ENCODE measurements at places on chromosomes 12 and 14.

DNA sequence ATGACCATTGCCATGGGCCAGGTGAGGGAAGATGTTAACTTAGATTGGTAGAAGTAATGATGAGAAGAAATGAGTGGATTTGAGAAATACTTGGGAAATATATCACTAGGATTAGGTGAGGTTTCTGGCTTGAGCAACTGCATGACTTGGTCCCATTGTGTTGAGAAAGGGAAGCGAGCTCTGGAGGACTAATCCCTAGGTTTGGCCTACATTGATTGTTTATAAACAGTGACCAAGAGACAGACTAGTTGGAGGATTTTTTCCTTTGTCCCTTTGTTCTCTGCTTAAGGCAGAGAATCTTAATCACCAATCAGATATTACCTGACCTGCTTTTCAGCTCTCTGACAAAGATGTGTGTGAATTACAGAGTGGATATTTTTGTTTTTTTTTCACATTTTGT lies 100.5 kb downstream of the AEBP2 start:
- DNase-seq = no peak

- DNase-seq = no peak
These were observed 6.9 kb downstream of the RTRAF start for GRCh38 chr14:51996148-51996746.

GRCh38 chr14:64266239-64266638 lies 27.9 kb downstream of the ESR2 start:
- no peak for DNase-seq

DNA sequence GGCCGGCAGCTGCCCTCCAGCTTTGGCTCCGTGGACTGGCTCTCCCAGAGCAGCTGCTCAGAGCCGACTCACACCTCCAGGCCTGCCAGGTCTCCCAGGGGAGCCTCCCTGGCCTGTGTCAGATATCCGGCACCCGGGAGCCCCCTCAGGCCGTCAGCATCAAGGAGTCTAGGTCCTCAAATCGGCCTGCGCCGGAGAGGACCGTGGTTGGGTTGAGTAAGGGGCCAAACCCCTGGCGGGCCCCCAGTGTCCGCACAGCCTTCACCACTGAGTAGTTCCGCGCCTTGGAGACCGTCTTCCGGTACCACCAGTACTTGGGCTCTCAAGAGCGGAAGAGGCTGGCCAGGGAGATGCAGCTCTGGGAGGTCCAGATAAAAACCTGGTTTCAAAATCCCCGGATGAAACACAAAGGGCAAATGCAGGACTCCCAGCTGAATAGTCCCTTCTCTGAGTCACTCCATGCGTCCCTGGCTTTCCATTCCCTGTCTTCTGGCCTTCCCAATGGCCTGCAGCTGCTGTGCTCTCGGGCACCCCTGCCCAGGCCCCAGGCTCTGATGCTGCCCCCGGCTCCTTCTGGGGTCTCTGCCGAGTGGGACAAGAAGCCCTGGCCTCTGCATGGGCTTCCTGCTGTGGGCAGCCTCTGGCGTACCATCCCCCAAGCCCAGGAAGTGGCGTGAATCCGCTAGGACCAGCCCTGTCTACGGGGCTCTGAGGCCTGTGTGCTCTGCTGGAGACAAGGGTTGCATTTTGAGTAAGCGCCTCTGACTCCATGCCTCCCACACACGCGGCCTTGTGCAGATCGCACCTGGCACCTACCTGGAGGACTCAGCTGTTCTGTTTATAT lies 245.1 kb upstream of the ATXN7L3B start:
- DNase-seq = peak; percentile 23

- no peak for DNase-seq
These were observed 43.1 kb upstream of the CCDC196 start for GRCh38 chr14:66442953-66443571.

DNA sequence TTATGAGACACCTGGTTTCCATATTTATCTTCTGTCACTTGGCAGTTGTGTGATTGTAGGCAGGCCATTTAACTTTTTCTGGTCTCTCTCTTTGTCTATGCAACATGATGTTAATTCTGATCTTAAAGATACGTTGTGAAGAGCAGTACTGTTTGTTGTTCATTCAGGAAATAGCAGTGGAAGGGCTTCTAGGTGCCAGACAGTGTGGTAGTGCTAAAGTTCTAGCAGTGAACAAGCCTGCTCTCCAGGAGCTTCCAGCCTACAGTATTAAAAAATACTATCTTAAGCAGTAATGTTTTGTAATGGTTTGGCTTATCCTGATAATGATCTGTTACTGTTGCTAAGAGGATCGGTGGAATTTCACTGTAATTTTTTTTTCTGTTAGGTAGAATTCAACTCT lies 15.2 kb downstream of the NAA30 start:
- no peak for DNase-seq
